Thoracic aorta (tissue), 2 donors: ENCODE measurements at places on chromosomes 3 and 15.

DNA sequence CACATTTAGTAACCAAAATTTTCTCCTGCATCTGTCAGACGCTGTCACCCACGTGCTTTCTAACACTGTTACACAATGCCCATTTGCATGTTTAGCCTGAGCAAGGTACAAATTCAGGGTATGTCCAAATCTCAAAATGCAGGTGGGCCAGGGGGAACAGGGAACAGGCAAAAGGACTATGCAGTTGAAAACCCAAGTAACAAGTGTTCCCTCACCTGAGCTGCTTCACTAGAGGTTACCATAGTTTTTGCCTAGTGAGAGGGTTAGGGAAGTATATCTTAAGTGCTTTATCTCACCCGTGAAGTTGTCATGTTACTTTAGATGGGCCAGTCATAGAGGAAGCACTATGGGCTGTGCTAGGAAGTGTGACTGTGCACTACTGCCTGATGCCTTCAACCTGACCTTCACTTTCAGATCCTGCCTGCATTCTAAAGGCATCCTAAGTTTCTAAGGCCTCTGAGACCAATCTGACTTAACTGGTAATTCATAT, 6.0 kb upstream of the TMEM87A start:
- no peak for DNase-seq

GRCh38 chr15:69789648-69790393, 307.9 kb downstream of the TLE3 start:
- DNase-seq, result no peak

- DNase-seq, result no peak
Observed at GRCh38 chr3:73098873-73099272, 37.4 kb downstream of the EBLN2 start.

- DNase-seq, result no peak
Observed at GRCh38 chr3:104526901-104527401, 839.8 kb upstream of the ALCAM start.

- no peak for DNase-seq
Observed at GRCh38 chr3:154615471-154615870, 185.5 kb upstream of the GPR149 start.

- DNase-seq, result no peak
Observed at GRCh38 chr3:23263796-23264195, 60.7 kb downstream of the UBE2E2 start.

DNA sequence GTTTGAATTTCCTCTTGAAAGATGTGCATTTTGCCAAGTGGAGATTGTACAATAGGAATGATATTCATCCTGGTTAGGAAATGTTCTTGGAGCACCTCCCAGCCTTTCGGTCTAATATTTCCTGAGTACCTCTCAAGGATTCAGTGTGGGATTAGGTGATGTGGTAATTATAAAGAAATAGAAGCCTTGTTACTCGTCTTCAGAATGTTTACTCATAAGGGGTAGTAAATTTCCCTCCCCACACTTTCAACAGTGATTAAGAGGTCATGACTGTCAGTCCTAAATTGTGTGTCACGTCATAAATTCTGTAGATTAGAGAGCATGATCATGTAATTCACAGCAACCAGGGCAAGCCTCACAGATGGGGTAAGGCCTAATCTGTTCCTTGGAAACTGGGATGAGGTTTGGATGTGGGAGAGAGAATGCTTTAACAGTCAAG, 633.1 kb upstream of the TBL1XR1 start:
- no peak for DNase-seq

DNA sequence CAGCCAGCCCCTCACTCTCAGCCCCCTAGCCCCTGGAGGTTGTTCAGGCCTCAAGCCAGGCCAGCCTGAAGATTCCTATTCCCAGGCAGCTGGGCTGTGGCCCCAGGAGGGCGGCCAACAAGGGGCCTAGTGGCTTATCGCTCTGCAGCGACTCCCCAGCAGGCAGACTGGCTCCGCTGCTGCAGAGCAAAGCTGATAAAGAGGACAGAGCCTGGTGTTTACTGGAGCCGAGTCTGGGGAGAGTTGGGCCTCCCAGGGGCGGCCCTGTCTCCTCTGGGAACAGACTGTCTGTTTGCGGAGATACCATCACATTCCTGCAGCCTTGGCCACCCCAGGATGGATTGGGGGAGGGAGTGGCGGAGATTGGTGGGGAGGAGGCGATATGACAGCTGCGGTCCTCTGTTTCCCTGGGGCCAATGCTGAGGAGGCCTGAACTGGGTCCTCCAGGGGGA, 22.4 kb upstream of the SMAD6 start:
- no peak for DNase-seq

- no peak for DNase-seq
Observed at GRCh38 chr15:70064441-70064840, 33.3 kb downstream of the TLE3 start.

- DNase-seq, result no peak
Observed at GRCh38 chr3:54443561-54444161, 321.3 kb downstream of the CACNA2D3 start.

DNA sequence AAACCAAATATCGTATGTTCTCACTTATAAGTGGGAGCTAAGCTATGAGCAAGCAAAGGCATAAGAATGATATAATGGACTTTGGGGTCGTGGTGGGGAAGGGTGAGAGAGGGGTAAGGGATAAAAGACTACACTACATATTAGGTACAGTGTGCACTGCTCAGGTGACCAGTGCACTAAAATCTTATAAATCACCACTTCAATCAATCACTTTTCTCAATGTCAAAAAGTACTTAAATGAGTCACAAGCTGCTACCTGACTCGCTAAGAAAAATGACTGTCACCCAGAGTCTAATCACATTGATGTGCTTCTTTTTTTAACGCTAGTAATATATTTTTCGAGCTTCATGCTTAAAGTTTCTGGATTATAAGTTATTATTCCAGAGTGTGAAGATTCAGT, 95.5 kb downstream of the CBLB start:
- DNase-seq, result no peak

DNA sequence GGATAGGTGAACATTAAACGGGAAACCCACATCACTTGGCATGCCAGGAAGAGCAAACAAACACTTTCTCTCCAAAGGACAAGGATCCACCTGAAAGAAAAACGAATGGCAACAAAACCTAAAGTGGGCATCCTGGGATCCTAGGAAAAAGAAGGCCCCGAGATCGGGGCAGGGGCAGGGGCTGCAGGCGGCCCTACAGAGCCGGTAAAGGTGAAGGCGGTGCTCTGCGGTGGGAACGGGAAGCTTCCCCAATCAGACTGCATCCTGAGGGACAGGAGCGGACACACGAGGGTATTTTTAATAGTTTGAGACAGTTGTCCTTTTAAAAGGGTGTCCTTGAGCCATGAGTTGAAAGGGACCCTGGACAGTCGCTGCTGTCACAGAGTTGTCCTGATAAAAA, 24.9 kb upstream of the GABRA5 start:
- no peak for DNase-seq

DNA sequence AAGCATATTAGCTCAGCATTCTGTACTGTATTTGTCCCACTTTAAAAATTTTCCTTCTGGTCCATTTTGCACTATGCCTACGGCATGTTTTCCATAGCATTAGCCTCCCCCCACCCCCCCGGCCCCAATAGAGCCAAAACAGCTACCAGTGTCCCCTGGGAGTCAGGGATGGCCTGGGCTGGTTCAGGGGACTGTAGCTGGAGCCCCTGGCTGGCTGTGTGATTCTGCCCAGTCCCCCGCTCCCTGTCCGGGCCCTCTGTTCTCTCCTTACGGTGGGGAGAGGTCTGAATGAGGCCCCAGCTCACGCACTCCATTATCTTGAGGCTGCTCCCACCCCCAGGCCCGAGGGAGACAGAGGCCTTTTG, 70.1 kb downstream of the KLF15 start:
- no peak for DNase-seq

GRCh38 chr3:19432669-19433068, 284.4 kb downstream of the KCNH8 start:
- DNase-seq, result no peak

GRCh38 chr15:91051248-91051647, 28.9 kb upstream of the VPS33B start:
- no peak for DNase-seq

DNA sequence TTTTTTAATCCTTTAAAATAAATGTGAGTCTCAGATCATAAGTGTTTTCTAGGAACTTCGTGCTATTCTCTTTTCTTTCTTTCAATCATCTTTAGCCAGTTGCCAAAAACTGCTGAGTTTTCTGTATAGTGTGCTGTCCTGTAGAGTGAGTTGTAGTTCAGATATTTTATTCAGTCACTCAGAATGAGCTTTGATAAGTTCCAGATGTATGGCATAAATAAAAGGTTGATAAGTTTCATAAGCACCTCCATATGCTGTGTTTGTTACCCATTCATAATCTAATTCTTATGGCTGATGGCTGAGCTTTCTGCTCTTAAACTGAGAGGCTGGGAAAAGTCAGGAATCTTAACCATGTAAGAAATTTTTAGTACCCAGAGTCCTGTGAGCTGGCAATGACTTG, 59.3 kb upstream of the COL6A6 start:
- no peak for DNase-seq

DNA sequence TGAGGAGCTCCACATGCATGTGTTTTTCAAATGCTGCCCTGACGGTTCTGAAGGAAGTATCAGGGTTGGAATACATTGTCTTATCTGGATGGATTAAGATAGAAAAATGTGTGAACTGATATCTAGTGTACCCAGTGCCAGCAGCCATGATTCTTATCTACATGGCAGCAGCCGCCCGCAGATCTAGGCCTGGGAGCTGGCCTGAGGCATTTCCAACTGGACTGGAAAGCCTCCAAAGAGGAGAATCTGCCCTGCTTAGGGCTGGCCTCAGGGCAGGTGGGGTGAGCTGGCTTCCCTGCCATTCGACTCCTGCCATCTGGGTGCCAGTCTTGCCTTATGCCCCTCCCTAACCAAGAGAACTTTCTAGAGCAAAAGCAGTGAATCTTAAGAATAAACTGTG, 125.8 kb downstream of the SSR3 start:
- no peak for DNase-seq

- DNase-seq, result no peak
Observed at GRCh38 chr15:29138260-29138659, 131.4 kb downstream of the NSMCE3 start.

DNA sequence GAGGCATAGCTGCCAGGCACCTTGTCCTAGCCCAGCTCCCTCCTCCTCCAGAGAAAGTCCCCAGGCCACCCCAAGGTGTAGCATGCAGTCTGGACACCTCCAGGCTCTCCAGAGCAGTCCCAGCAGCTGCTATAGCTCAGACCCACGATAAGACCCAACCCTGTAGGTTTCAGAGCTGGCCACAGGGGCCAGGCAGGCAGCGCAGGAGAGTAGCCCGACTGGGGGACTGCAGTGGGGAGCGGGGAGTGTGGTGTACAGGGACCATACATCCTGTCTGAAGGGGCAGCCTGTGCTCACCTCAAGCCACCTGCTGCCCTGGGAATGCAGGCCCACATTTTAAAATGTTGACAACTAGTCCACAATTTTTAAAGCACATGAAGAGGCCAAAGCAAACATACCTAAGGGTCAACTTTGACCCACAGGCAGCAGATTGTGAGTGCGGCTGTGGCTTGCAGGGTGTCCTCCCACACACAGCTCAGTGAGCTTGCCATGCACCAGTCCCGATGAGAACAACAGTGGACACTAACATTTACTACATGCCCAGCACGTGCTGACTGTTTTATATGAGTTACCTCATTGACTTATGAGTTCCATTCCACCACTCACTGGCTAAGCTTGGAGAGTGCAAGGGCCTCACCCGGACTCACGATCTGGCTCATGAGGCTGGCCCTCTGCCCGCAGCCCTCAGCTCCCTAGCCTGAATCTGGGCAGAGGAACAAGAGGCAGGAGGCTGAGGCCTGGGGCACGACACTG, 81.4 kb downstream of the DNAJB8 start:
- peak; percentile 43 for DNase-seq

GRCh38 chr15:48472756-48473155, 141.5 kb downstream of the DUT start:
- no peak for DNase-seq

- DNase-seq, result no peak
Observed at GRCh38 chr3:131081224-131081623, 54.5 kb downstream of the NEK11 start.

- DNase-seq, result no peak
Observed at GRCh38 chr15:57502116-57502515, 89.6 kb upstream of the MYZAP start.

GRCh38 chr3:143795874-143796273, 52.4 kb downstream of the SLC9A9 start:
- no peak for DNase-seq
